A549 treated with AZD2906 at 1 μM for 4 hours (cell line): ENCODE measurements at places on chromosomes 1 and 21. TPM values are rescaled to one million over a fixed set of nuclear protein-coding genes. Genes with fewer than 3 reads are reported as not detected.

The TMEM269 gene
- 0.05 to 0.22 TPM (median 0.10 TPM) in 5 replicates for total RNA-seq

The CD160 gene
- 0.05 to 1.7 TPM in 2 of 5 replicates, not detected in the others for total RNA-seq

The UBASH3A gene
- 0.07 to 0.22 TPM (median 0.12 TPM) in 5 replicates for total RNA-seq

The OR2G6 gene
- not detected in 5 replicates for total RNA-seq

The OR2T2 gene
- total RNA-seq = not detected in 5 replicates

The CD84 gene
- total RNA-seq = not detected in 5 replicates

The TMOD4 gene
- 0.24 to 0.29 TPM (median 0.28 TPM) in 3 of 5 replicates, not detected in the others for total RNA-seq

The HES2 gene
- 3.1 to 6.0 TPM (median 4.8 TPM) in 5 replicates for total RNA-seq

The GUCA2B gene
- 0.20 to 0.49 TPM (median 0.37 TPM) in 5 replicates for total RNA-seq

The TAS1R1 gene
- 0.03 TPM in 1 of 5 replicates, not detected in the others for total RNA-seq

The GUCA2A gene
- 0.13 TPM in 1 of 5 replicates, not detected in the others for total RNA-seq

The FAM177B gene
- not detected in 5 replicates for total RNA-seq

The MYBPH gene
- total RNA-seq = not detected in 5 replicates

The MTFR1L gene
- 24.9 to 29.6 TPM (median 25.6 TPM) in 5 replicates for total RNA-seq

The ZBTB7B gene
- 41.1 to 55.1 TPM (median 52.6 TPM) in 5 replicates for total RNA-seq

The S100A9 gene
- 0.45 to 0.90 TPM (median 0.59 TPM) in 5 replicates for total RNA-seq

The KIF26B gene
- 0.03 to 0.08 TPM (median 0.07 TPM) in 5 replicates for total RNA-seq

The NPHS2 gene
- total RNA-seq = not detected in 5 replicates

The MYOG gene
- not detected in 5 replicates for total RNA-seq

The NBPF6 gene
- total RNA-seq = 0.02 TPM in 1 of 5 replicates, not detected in the others

The IFNGR2 gene
- total RNA-seq = 49.3 to 57.0 TPM (median 54.8 TPM) in 5 replicates

The KCNK2 gene
- total RNA-seq = 0.02 to 0.08 TPM (median 0.05 TPM) in 4 of 5 replicates, not detected in the other

The KRTAP19-3 gene
- total RNA-seq = not detected in 5 replicates

The PGD gene
- 1,036 to 1,209 TPM (median 1,087 TPM) in 5 replicates for total RNA-seq

The HTR6 gene
- 0.12 to 0.22 TPM (median 0.13 TPM) in 5 replicates for total RNA-seq

The UQCRHL gene
- 5.5 to 7.6 TPM (median 6.6 TPM) in 5 replicates for total RNA-seq

The RIIAD1 gene
- 0.57 TPM in 1 of 5 replicates, not detected in the others for total RNA-seq

The RGS4 gene
- 0.10 TPM in 1 of 5 replicates, not detected in the others for total RNA-seq

The PLEKHA6 gene
- 30.7 to 35.1 TPM (median 33.3 TPM) in 5 replicates for total RNA-seq

The C1orf141 gene
- not detected in 5 replicates for total RNA-seq

The KIAA1614 gene
- total RNA-seq = 0.69 to 1.6 TPM (median 1.2 TPM) in 5 replicates

The ZNF683 gene
- not detected in 5 replicates for total RNA-seq

The OPRD1 gene
- total RNA-seq = 0.01 to 0.07 TPM (median 0.02 TPM) in 5 replicates

The S100A2 gene
- 18.7 to 33.7 TPM (median 27.4 TPM) in 5 replicates for total RNA-seq

The MTHFR gene
- 4.4 to 4.6 TPM (median 4.5 TPM) in 5 replicates for total RNA-seq

The LHX4 gene
- total RNA-seq = 0.32 to 0.46 TPM (median 0.33 TPM) in 5 replicates

The PDZK1IP1 gene
- total RNA-seq = 6.1 to 8.7 TPM (median 8.0 TPM) in 5 replicates

The KLHDC8A gene
- total RNA-seq = 0.63 to 1.4 TPM (median 0.78 TPM) in 5 replicates

The OR10Z1 gene
- total RNA-seq = not detected in 5 replicates

The SYDE2 gene
- total RNA-seq = 0.70 to 1.1 TPM (median 0.95 TPM) in 5 replicates

The MEGF6 gene
- total RNA-seq = 6.3 to 10.6 TPM (median 8.0 TPM) in 5 replicates

The YIPF1 gene
- total RNA-seq = 11.7 to 13.5 TPM (median 12.6 TPM) in 5 replicates

The ESRRG gene
- total RNA-seq = not detected in 5 replicates

The ASTN1 gene
- total RNA-seq = not detected in 5 replicates

The HHIPL2 gene
- total RNA-seq = 9.1 to 11.6 TPM (median 9.8 TPM) in 5 replicates

The PTPRC gene
- total RNA-seq = not detected in 5 replicates

The LEMD1 gene
- 0.15 TPM in 1 of 5 replicates, not detected in the others for total RNA-seq

The CD247 gene
- 0.36 to 0.86 TPM (median 0.64 TPM) in 5 replicates for total RNA-seq

The NKAIN1 gene
- total RNA-seq = 0.85 to 1.2 TPM (median 1.0 TPM) in 5 replicates

The TEDDM1 gene
- not detected in 5 replicates for total RNA-seq

The KPRP gene
- not detected in 5 replicates for total RNA-seq

The TNFRSF8 gene
- total RNA-seq = 0.10 to 0.16 TPM (median 0.10 TPM) in 5 replicates

The CHRM3 gene
- total RNA-seq = 0.01 to 0.09 TPM (median 0.03 TPM) in 5 replicates

The EXO1 gene
- 18.9 to 30.5 TPM (median 21.0 TPM) in 5 replicates for total RNA-seq
